ENCODE measurements at places on chromosomes 11 and 22.

- DNase-seq: peak; percentile 64
These were observed 21.7 kb downstream of the TIMP3 start for GRCh38 chr22:32823024-32823730.

DNA sequence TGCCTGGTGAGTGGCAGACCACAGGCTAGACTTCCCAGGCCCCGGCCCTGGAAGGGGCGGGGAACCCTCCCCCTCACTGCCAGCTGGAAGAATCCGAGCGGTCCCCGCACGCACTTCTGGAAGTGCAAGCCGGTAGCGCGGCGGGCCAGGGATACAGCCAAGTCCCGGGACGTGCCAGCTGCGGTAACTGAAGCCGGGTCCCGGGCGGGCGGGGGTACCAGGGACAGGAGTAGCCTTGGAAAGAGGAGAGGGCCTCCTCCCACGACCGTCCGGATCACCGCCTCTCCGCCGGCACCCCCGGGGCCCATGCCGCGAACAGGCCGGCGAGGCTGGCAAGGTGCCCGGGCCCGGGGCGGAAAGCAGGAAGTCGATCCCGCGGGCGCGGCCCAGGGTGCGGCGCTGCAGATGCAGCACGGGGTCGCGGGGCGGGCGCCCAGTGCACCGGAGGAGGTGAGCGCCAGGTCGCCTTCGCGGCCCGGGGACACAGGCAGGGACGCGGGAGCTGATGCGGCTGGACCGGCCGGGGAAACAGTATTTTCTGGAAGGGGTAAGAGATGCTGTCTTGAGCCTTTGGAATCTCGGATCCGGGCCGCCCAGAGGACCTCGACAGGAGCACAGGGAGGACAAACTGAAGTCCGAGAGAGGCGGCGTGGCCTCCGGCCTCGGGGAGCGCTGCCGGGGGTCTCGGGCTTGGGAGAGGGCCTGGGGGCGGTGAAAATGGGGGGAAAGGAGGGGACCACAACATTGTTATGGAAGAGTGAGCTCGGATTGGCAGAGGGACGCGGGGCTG lies 783 bp upstream of the SLC35C1 start:
- peak; percentile 74 for DNase-seq

GRCh38 chr22:42884616-42885375 lies 27.7 kb upstream of the ARFGAP3 start:
- no peak for DNase-seq

DNA sequence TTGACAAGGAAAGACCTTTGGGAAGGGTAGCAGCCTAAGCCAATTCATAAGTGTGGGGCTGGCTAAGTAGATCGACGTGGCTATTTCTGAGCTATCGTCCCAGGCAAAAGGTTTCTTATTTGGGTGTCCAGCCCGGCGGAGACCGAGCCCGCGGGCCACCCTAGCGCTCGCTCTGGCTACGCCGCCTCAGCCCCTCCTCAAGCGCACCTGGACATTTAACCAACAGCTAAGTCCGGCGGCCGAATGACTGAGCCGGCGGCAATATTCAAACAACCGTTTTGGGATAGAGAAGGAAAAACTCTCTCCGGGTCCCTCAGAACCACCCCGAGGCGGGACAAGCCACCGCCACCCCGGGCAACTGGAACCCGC lies 457 bp downstream of the RNF141 start:
- peak; percentile 72 for DNase-seq

DNA sequence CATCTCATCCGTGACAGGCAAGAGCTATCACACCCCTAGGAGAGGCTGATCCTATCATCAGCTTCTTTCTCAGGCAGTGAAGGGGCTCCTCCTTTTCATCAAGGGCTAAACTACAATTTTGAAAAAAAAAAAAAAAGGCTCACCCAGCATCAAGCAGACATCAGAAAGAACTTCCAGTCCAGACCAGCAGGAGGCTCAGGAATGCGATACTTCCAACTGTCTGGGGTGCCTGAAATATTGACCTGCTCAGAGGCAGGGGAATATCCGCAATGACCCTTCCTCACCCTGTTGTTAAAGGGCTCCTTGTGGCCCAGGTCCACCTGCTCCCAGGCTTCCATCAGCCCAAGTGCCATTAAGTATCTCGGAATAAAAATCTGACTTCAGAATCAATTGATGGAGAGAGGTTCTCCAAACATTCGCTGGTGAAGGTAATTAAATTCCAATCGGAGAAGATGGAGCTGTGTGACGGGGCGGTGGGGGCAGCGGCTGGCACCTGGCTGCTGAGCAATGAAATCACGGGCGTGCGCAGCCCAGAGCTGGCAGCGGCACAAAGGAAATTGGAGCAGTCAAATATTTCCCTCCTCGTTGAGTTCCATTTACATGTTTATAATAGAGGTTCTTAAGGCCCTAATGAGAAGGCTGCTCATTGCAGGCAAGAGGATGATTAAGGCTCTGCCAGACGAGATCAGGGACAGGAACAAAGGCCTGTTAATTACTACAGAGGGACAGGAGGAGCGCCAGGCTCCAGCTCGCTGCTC lies 69.0 kb upstream of the THY1 start:
- no peak for DNase-seq

DNA sequence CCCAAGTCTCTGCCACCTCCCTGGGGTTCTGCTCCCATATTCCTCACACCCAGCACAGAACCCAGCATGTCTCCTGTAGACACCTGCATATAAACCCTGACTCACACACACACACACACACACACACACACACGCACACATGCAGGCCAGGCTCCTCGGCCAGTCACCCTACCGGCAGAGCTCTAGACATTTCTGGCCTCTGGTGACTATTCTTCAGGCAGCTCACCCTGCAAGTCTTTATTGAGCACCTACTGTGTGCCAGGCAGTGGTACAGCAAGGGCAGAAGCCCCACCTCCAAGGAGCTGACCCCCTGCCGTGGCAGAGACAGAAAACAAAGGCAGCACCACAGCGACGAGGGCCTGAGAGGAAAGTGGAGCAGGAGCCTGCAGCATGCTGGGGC lies 50.3 kb downstream of the CDKN1C start:
- DNase-seq: no peak

DNA sequence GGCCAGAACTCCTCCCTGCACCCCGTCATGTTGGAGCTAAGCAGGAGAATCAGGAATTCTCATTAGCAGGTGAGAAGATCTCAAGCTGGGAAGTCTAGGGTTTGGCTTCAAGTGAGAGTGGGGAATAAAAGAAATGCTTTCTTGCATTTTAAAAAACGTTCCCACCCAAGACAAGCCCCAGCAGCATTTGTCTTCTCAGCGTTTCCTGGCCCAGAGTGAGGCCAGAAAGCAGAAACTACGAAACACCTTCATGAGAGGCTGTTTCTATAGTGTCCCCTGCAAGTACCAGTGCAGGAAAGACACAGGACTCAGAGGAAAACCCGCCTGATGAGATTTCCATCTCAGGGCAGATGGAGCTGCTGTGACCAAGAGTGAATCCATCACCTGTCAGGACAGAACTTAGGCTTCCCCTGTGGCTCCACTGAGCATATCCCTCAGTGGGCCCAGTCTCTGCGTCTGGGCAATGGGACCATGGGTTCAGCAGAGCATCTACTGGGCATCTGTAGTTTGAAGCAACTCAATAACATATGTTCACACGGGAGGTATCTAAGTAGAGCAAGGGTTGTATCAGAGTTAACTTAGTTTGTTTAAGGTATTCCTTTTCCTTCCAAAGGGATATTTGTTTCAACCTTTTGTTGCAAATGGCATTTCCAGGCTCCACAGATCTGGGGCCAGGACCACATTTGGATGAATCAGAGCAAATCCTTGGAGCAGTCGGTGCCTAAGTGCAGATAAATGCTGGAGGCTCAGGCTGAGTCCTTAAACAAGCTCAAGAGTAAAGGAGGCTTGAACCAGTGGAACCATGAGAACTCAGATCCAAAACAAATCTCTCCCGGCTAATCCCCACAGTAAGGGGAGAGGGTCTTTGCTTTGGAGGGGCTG lies 548.3 kb downstream of the MIAT start:
- DNase-seq: no peak

DNA sequence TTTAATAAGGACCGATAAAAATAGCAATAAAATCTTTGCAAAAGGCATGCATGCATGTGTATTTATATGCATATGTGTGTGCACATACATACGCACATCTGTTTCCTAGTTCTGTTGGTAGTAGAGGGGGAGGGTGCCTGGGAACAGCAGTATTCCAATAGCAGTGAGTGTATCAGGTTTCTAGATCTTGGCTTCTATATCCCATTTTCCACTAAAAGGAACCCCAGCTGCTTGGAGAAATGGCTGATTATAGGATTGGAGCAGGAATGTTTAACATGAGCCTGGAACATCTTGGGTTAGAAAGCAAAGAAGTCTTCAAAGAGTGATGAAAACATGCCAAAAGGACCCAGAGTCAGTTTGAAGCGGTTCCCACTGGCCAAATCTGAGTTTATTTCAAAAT lies 21.0 kb downstream of the TNRC6B start:
- DNase-seq: no peak

DNA sequence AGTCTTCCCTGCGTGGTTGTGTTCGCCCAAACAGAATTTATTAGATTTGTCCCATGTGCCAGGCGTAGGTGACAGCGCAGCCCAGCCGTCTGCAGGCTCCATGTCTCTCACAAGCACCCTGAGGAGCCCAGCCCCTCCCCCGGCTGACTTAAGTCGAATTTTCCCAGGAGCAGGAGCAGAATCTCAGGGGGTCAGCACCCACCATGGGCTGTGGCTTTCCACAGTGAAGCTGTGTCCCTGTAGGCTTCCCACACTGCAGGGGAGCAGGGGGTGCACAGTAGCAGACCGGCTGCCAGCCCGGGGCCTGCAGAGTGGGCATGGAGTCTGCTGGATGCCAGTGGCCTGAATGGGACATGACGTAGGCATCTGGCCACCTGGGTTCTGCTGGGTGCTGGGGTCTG lies 16.0 kb downstream of the PARVG start:
- DNase-seq: no peak

DNA sequence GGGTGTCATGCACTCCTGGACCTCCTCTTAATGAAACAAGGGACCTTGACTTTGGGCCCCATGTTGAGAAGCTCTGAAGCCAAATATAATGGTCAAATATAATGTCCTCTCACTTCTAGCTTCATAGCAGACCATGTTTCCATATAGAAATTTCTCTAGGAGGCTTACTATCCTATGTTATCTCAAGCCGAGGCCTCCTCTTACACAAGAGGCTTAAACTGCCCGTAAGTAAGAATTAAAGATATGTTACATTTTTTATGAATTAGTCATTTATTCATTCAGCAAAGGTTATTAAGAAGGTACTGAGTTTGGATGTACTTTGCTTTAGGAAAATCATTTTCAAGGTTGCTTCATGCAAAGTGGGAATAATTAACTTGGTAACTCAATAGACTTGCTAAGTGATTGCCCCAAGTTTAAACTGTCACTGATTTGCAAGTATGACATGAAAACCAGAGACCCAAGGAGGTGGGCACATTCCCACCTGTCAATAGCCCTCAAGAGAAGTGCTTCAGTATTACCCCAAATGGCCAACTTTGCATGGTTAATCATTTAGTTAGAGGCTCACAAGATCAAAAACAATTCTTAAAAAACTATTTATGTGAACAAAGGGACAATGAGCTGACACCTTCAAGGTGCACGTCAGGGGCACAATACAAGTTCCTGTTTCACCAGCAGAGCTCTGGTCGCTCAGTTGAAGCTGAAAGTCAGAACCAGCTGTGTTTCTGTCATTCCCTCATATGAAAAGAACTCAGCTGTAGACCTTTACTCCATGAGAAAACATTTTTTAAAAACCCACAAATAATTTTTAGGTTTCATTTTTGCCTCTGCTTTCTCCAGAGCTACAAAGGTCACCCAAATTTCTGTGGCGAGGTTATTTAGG lies 20.9 kb downstream of the BDNF start:
- DNase-seq: no peak

DNA sequence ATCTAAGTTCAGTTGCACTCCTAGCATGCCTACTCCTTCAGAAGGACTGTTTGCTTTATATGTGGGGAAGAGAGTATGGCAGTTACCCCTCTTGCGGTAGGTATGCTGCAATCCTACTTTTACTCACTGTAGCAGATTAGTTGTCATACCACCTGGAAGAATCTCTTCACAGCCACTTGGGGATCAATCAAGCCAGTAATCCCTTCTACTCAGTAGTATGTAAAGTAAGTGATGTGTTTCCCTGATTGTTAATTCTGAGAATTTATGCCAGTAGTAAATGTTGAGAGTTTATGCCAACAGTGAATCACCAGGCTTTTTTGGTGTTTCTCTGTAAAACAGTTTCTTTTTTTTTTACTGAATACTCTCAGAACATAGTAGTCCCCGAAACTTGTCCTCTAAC lies 34.4 kb downstream of the PRMT3 start:
- DNase-seq: no peak

GRCh38 chr11:128463371-128463829 lies 124.0 kb downstream of the ETS1 start:
- DNase-seq: no peak
